ENCODE measurements at places on chromosomes 2 and 18. TPM values are rescaled to one million over a fixed set of nuclear protein-coding genes. Genes with fewer than 3 reads are reported as not detected.

Gene PPP4R3B
- 33.6 TPM for total RNA-seq

Gene SH3BP4
- 33.9 TPM for total RNA-seq

Gene SERPINB4
- 0.16 TPM for total RNA-seq

Gene DOK6
- total RNA-seq: not detected

Gene COL4A3
- 0.45 TPM for total RNA-seq

Gene PLGLB2
- 0.49 TPM for total RNA-seq

Gene RAMP1
- not detected for total RNA-seq

Gene EIPR1
- 42.7 TPM for total RNA-seq

Gene FLACC1
- not detected for total RNA-seq

Gene PCBP1
- total RNA-seq: 360 TPM

Gene AP1S3
- total RNA-seq: 23.7 TPM

Gene TMEM37
- 1.6 TPM for total RNA-seq

Gene GCKR
- 0.27 TPM for total RNA-seq

Gene EVA1A
- 12.6 TPM for total RNA-seq

Gene IL36G
- total RNA-seq: not detected

Gene RETSAT
- 49.9 TPM for total RNA-seq

Gene ANKRD36
- total RNA-seq: 4.6 TPM

Gene MEP1B
- 0.15 TPM for total RNA-seq

Gene MRO
- 0.36 TPM for total RNA-seq

Gene CAVIN2
- 11.9 TPM for total RNA-seq

Gene ST6GAL2
- total RNA-seq: 19.0 TPM

Gene FAP
- 0.08 TPM for total RNA-seq

Gene DPP4
- total RNA-seq: 0.44 TPM

Gene TBR1
- 0.11 TPM for total RNA-seq

Gene VWA3B
- total RNA-seq: not detected

Gene TEX44
- not detected for total RNA-seq

Gene TFCP2L1
- total RNA-seq: 0.85 TPM

Gene RMDN2
- 4.9 TPM for total RNA-seq

Gene C2orf78
- not detected for total RNA-seq

Gene LIMS4
- total RNA-seq: 0.59 TPM

Gene RESP18
- total RNA-seq: not detected

Gene KCNG2
- total RNA-seq: not detected

Gene STARD6
- total RNA-seq: not detected

Gene CD226
- 0.17 TPM for total RNA-seq

Gene ELOA2
- not detected for total RNA-seq

Gene DLGAP1
- 0.09 TPM for total RNA-seq

Gene BOLL
- total RNA-seq: not detected

Gene SLC5A7
- not detected for total RNA-seq

Gene BCL2
- 0.79 TPM for total RNA-seq

Gene IL1F10
- total RNA-seq: not detected

Gene ITGB6
- total RNA-seq: 0.89 TPM

Gene GCFC2
- total RNA-seq: 12.8 TPM

Gene HOXD11
- total RNA-seq: 8.2 TPM

Gene CYTIP
- not detected for total RNA-seq

Gene CRYGC
- not detected for total RNA-seq

Gene PCARE
- total RNA-seq: not detected

Gene STPG4
- not detected for total RNA-seq

Gene FABP1
- total RNA-seq: not detected

Gene TMEM178A
- total RNA-seq: 0.10 TPM

Gene SPATA3
- total RNA-seq: not detected

Gene PLCL1
- not detected for total RNA-seq

Gene OSBPL6
- total RNA-seq: 9.0 TPM

Gene RAB6C
- not detected for total RNA-seq

Gene B4GALT6
- total RNA-seq: 9.8 TPM

Gene IL1RL1
- total RNA-seq: 1.1 TPM

Gene CDH19
- total RNA-seq: 2.1 TPM
